Activated T-helper 1 cell treated with Interleukin-2 at 50 U/mL for 16 hours (primary cell): ENCODE measurements at places on chromosomes 3 and 15.

DNA sequence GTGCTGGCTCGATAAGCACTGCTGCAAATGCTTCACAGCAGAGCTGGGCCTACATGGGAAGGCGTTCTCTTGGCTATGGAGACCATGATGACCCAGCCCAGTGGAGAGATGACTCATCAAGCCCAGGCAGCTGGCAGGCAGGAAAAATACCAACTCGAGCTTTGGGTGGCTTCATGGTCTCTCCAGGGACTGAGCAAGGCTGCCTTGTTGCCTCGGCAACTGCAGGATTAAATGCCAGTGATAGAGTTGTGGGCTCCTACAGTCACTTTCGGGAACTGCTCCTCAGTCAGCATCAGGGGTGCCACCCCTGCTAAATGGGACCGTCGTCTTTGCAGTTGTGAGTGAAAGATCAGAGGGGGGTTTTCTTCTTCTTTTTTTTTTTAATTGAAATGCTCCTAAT, 54.6 kb upstream of the MYZAP start:
- DNase-seq: no peak

GRCh38 chr3:146164971-146165769, 4.2 kb upstream of the PLOD2 start:
- DNase-seq: no peak

DNA sequence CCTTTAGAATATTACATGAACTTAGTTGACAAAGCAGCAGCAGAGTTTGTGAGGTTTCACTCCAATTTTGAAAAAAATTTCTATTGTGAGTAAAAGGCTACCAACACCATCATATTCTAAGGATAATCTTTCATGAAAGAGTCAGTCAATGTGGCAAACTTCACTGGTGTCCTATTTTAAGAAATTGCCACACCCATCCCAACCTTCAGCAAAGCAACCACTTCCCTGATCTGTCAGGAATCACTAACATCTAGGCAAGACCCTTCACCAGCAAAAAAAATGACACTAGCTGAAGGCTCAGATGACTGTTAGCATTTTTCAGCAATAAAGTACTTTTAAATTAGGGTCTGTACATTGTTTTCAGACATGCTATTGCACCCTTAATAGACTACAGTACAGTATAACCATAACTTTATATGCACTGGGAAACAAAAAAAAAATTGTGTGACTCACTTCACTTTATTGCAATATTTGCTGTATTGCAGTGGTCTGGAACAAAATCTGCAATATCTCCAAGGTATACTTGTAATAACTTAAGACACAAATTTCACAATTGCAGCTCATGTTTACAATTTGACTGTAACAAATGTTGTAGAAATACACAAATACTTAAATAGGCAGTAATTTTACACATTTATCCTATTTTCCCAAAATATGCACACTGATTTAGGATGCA, 38.9 kb upstream of the ALCAM start:
- DNase-seq: no peak

DNA sequence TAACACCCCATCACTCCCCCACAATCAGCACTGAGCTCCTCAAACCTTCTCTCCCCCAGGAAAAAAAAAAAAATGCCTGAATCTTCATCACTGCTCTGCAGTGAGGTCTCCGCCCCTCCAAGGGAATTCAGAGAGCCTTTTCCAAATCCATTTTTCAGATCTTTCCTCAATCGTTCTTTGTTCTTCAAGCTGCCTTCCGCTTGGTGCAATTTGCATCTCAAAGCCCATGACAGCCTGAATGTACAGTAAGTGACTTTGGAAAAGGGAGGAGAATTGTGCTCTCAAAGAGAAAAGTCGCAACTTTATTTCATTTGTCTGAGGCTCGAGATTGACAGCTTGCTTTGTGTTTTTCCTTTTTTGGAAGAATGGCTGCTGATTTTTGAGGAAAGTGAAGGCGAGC, 75.0 kb downstream of the CORO2B start:
- no peak for DNase-seq
